OCI-M1 (cell line): ENCODE measurements at places on chromosomes 5 and 9.
A peak's percentile ranks its signal among the peaks of the same experiment; 100 is the strongest.

GRCh38 chr5:171660434-171660833 is 125.2 kb upstream of the SMIM23 start:
- no peak for DNase-seq

- DNase-seq: peak; percentile 6
These were observed 72.5 kb upstream of the UBTD2 start for GRCh38 chr5:172356047-172356446.

GRCh38 chr5:99004960-99005359 is 76.2 kb upstream of the CHD1 start:
- peak; percentile 14 for DNase-seq

DNA sequence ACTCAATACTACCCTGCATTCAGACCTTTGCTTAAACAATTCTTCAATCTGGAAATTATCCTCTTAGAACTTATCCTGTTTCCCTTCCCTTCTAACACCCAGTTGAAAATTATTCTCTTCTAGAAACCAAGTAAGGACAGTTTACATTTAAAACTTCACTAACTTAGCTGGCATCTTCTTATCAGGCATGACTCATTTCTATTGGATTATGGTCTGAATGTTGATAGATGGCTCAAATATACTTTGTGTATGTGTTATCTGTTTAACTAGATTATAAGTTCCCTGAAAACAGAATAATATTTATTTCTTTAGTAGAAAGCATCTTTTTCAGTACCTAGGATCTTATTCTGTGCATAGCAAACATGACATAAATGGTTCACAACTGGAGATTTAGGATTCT is 161.9 kb downstream of the PPP2R2B start:
- no peak for DNase-seq

GRCh38 chr9:94822273-94822672 is 95.8 kb downstream of the AOPEP start:
- DNase-seq: no peak

GRCh38 chr9:77807846-77808750 is 160.0 kb upstream of the GNA14 start:
- peak; percentile 74 for DNase-seq

DNA sequence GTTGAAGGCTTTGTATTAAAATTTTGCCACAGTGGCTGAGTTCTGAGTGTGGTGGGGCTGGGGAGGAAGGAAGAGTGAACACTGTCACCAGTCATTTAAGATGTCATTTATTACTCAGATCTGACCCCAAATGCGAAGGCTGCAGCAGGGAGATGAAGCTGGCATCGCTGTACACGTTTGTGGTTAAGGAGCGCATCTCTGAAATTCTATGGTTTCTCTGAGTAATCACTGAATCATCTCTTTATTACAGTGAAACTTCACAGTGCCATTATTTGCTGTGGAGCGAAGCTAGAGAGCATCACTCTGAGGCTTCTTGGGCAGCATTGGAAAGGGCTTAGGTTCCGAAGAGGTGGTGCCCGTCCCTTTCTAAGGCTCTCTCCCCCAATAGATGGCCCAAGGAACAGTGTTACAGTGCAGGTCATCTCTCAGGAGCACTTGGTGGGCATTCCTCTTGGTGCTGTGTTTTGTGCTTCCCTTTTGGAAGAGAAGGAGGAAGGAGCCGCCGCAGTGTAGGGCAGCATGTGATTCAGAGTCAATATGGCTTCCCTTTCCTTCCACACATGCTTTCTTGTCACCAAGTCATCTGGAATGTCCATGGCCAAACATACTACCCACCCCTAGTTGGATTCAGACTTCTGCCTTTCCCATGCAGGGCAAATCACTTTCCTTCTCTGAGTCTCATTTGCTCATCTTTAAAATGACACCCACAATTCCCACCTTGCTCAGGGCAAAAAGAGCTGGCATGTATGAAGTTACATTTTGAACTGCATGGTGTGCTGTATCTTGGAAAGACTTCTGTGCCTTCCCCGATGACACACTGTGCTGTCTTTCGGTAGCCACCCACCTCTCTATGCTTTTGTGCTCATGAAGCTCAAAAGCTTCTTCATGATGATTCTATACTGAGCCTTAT is 9.3 kb upstream of the TEX48 start:
- no peak for DNase-seq

- DNase-seq: no peak
These were observed 15.0 kb downstream of the CACNA1B start for GRCh38 chr9:137892424-137893191.

DNA sequence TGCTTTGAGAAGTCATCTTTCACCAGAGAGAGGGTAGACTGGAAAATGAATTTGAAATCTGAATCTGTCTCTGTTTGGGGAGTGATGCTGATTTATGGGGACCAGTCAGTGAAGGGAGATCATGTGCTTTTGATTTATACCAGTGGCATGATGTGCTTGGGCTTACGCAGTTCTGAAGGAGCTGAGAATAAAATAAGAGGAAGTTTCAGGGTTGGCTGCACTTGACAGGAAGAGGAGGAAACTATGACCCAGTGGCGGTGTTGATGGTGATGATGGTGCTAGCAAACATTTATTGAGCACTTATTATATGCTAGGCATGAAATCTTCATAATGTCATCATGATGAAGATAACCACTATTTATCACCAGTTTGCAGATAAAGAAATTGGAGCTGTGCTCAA is 136.4 kb upstream of the GLRA1 start:
- no peak for DNase-seq

GRCh38 chr5:138660051-138660572 is 84.9 kb upstream of the HSPA9 start:
- DNase-seq: no peak

GRCh38 chr9:118991366-118992285 is 377.6 kb downstream of the BRINP1 start:
- DNase-seq: no peak

DNA sequence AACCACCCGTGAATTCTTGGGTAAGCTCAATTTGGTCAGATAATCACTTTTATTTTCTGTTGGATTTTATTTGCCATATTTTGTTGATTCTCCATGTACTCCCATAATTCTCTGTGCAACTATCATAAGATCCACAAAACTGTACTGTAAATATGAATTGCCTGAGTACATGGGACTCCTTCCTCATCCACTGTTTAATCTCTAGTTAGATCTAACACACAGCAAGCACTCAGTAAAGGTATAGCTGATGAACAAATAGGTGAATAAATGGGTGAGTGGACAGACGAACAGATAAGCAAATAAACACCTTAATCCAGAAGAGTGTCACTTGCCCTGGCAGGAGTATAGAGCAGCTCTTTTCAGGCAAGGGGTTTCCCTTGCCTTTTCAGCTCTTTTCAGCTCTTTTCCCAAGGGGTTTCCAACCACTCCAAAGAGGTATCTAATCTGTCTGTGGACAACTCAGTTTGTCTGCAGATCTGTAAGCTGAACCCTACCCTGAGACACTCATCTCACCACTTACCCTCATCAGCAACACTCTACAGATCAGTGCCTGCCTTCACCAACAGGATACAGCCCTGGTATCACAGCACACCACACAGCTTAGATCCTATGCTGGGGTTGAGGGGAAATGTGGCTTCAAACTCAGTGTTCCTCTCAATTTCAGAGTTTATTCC is 51.2 kb downstream of the SIL1 start:
- DNase-seq: no peak

GRCh38 chr5:176528301-176528700 is 8.9 kb downstream of the RNF44 start:
- DNase-seq: no peak

- no peak for DNase-seq
These were observed 138.5 kb upstream of the ERCC6L2 start for GRCh38 chr9:95736891-95737522.

DNA sequence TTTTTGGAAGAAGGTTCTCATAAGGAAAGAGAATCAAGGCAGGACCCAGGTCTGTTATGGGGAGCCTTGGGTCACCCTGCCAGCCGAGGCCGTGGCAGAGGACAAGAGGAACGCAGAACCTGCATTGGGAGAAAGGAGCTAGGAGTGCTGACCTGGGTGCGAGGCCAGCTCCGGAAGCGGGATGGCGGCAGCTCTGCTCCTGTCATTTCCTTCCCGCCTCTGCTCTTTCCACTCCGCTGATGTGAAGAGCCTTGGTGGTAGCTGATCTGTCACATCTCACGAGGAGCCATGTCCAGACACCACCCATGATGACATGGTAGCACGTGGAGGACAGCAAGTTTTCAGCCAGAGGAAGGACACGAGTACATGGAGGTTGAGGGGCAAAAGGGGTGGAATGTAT is 109.5 kb upstream of the COL5A1 start:
- no peak for DNase-seq

DNA sequence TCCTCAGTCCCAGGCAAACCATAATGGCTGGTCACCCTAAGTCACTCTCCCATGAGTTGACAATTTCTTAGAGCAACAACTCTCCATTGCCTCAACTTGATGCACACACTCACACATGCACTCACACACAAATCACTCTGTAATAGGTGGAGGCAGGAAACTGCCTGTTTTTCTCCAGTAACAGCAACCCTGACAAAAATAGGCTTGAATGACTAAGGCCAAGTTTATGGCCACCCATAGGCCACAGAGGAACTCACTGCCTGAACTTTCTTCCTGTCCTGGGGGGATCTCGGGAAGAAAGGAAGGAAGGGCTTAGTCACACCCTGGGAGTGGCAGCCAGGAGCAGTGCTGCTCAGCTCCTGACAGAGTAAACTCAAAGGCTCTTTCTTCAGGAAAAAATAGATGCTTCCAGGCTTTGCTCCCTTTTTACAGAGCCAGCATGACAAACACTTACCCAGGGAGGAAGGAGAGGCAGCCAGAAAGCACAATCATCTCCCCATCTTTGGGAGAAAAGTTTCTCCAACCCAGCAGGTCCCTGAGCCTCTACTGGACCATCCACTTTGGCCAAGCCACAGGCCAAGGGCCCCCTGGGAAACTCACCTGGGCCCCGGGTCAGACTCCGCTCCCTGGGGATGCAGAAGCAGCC is 368 bp downstream of the SH3TC2 start:
- no peak for DNase-seq

GRCh38 chr5:131615957-131616356 is 19.1 kb downstream of the RAPGEF6 start:
- no peak for DNase-seq

GRCh38 chr5:13218518-13218917 is 726.0 kb downstream of the DNAH5 start:
- DNase-seq: peak; percentile 24

- no peak for DNase-seq
These were observed 25.6 kb downstream of the ISOC1 start for GRCh38 chr5:129120158-129120581.

DNA sequence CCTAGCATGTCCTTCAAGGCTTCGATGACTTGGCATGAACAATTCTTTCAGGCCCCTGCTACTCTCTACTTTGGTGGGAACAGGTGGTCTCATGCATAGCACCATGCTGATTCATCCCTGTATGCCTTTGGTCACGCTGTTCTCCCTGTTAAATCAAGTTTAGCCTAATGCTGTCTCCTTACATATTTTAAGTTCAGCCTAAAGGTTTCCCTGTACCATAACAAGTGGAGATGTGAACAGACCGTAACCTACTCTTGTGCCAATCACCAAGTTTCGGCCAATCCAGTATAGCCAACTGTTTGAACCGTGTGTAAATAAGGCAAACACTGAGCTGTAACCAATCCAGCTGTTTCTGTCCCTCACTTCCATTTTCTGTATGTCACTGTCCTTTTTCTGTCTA is 8.0 kb downstream of the GAS1 start:
- no peak for DNase-seq

DNA sequence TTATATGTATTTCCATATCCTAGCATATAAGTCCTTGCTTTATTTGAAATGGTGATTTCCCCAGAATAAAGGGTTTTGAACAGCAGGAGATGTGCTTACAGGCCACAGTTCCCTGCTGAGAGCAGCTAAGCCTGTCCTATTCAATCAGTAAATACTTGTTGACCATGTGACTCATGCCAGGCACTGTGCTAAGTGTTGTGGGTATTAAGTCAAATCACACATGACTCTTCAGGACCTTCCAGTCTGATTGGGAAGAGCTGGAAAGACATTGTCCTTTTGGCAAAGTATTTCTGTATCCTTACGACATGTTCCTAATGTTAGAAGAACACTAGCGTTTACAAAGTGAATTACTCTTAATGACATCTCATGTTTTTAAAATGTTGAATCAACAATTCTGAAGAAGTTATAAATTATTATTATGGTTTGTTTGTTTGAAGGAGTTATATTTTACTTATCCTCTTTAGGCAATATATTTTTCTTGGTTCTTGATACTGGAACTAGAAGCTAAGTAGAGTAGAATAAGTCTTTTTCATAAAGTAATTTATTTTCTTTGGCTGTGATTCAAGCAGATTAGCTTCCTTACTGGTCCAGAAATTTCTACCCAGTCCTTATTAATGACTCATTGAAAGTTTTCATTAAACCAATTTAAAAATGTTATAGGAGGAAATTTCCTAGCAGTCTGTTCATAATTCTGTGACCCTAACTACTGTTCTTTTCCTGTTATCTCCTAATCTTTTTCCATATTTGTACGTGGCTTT is 82.1 kb downstream of the GAPVD1 start:
- no peak for DNase-seq

GRCh38 chr9:75974016-75974766 is 83.7 kb downstream of the PCSK5 start:
- no peak for DNase-seq

- no peak for DNase-seq
These were observed 101.4 kb upstream of the SLC1A3 start for GRCh38 chr5:36505021-36505420.

DNA sequence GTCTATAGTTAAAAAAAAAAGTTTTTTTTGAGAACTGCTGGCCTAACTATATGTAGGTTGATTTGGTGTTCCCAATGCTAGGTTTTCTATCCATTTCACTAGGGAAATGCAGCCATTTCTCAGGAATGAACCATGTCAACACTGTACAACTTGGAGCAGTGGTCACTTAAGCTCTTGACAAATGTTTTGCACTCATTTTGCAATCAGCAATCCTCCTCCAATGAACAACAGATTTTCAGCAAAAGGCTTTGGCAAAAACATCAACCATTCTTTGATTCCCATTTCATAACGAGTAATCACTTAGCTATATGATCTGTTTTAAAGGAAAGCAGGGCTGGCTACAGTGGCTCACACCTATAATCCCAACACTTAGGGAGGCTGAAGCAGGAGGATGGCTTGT is 17.9 kb downstream of the STRBP start:
- no peak for DNase-seq
